IMR-90 (cell line): ENCODE measurements at places on chromosomes 3 and 15. TPM values are rescaled to one million over a fixed set of nuclear protein-coding genes. Genes with fewer than 3 reads are reported as not detected.

Gene XRN1
- total RNA-seq: 21.5 and 38.9 TPM in 2 replicates

Gene PTPRG
- 24.7 and 31.0 TPM in 2 replicates for total RNA-seq

DNA sequence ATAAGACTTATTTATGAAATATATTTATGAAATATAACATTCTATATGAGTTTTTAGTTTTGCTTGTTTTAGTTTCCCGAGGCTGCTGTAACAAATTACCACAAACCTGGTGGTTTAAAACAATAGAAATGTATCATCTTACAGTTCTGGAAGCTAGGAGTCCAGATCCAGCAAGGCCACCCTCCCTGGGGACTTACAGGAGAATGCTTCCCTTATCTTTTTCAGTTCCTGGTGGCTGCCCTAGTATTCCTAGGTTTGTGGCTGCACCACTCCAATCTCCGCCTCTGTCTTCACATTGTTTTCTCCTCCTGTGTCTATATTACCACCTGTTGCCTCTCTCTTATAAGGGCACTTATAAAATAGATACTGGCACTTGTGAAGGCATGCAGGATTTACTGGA is 877.8 kb downstream of the TUSC7 start:
- no peak for DNase-seq

DNA sequence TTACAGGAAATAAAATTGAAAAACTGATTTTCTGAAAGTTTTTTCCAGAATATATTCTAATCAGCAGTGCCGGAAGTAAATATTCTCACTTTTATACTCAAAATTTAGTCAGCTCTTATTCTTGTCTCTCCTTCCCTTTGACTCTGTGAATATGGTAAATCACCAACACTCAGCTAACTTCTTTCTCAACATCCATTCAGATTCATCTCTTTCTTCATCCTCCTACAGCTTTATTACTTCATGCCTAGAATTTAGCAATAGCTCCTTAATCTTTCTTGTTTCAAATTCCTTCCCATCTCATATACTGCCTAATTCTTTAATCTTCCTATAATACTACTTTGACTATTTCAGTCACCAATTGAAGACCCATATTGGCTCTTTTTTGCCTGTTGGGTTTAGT is 67.9 kb downstream of the FGF7 start:
- DNase-seq: peak; percentile 38

- peak; percentile 46 for DNase-seq
These were observed 539.1 kb upstream of the ROBO2 start for GRCh38 chr3:76500746-76501275.

DNA sequence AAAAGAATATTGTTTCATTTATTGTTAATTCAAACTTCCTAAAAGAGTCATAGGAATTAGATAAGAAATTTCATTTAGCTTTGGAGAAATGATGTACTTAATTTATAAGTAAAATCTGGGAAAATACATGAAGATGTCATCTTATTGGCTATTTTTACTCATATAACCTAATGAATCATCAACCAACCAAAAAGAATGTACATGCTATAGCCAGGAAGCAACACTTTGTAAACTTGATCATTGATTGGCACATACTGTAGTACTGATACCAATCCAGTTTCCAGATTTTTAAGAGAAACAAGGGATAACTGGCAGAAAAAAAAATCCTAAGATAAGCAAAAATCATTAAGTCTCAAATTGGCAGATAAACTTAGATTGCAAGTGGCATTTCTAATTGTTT is 207.9 kb upstream of the CDIN1 start:
- DNase-seq: peak; percentile 47

- peak; percentile 52 for DNase-seq
These were observed 7.2 kb downstream of the PLA1A start for GRCh38 chr3:119604878-119605277.

DNA sequence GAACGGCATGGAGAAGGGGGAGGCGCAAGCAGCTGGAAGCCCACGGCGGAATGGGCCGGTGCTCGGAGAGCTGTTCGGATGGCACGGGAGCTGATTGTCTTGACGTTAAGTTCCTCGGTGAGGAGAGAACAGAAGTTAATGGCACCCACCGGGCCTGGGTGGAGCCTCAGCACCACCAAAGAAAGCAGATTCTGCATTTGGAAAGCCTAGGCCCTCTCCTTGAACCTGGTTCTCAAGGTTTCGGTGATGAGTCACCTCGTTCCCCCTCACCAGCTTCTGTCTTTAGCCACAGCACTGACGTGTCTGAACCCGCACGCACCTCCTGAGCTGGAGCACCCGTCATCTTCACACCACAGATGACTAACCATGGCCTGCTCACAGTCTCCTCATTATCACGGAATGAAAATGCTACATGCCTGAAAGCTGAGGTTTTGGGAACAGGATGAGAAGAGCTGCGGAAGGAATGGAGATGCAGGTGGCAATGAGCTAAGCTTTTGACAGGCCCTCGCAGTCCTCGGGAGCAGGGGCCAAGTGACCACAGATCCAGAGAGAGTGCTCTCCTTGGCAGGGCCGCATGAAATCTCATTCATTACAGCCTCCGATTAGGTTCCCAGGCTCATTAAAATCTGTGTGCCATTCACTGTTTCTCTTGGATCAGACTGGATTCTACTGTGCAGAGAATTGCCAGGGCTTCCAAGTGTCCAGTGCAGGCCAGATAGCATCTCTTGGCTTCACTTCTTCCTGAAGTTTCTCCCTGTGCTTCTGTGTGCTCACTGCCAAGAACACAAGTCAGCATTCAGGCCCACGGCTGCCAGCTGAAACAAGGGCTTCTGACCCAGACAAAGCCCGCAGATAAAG is 96.3 kb upstream of the DLG1 start:
- DNase-seq: peak; percentile 99

DNA sequence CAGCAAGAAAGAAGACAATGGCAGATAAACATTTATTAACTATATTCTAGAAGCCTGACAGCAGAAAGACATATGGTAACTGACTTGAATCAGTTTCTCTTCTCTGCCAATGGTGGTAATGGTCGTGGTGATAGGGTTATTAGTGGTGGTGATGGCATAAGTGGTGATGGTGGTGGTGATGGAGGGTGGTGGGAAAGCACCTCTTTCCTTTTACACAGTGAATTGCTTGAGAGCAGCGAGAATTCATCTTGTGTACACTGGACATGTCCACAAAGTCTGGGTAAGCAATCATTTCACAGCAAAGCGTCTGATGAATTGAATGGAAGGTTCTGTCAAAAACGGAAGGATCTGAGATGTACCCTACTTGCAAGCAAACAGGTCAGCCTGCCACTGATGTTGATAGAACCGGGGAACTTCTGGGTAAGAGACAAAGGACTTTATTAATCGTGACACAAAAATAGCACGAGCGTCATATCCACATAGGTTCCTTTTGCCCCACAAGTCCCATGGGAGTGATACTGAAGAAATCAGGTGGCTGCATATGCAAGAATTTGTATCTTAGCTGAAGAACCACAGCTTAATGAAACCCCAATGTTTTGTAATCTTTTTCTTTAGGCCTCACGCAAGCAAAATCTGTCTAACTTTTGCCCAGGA is 23.5 kb upstream of the TBC1D5 start:
- no peak for DNase-seq
